ENCODE measurements at places on chromosomes 11 and 22. TPM values are rescaled to one million over a fixed set of nuclear protein-coding genes. Genes with fewer than 3 reads are reported as not detected.

The PATE4 gene
- total RNA-seq: not detected

The BLID gene
- total RNA-seq: not detected

The CRYBB2 gene
- total RNA-seq: not detected

The TRIM48 gene
- total RNA-seq: not detected

The NCR3LG1 gene
- total RNA-seq: 14.6 TPM

The ELFN2 gene
- 0.03 TPM for total RNA-seq

The RFPL1 gene
- total RNA-seq: not detected

The BAIAP2L2 gene
- 9.5 TPM for total RNA-seq

The DCHS1 gene
- total RNA-seq: 0.05 TPM

The C11orf87 gene
- not detected for total RNA-seq

The SORL1 gene
- 43.6 TPM for total RNA-seq

The OR5AP2 gene
- total RNA-seq: not detected

The VSIG10L2 gene
- total RNA-seq: 0.08 TPM

The TRIM49C gene
- not detected for total RNA-seq

The SLC37A2 gene
- 0.23 TPM for total RNA-seq

The SSTR3 gene
- total RNA-seq: not detected

The APOA4 gene
- total RNA-seq: not detected

The SLC6A5 gene
- not detected for total RNA-seq

The LDHAL6A gene
- not detected for total RNA-seq

The MPPED1 gene
- not detected for total RNA-seq

The NXPE4 gene
- not detected for total RNA-seq

The CSTF3 gene
- 28.6 TPM for total RNA-seq

The CD82 gene
- total RNA-seq: 159 TPM

The ATP5MG gene
- total RNA-seq: 227 TPM

The CCDC89 gene
- total RNA-seq: 0.13 TPM

The PLA2G3 gene
- total RNA-seq: not detected

The OR5A1 gene
- total RNA-seq: not detected

The PYGM gene
- total RNA-seq: 0.16 TPM
